ENCODE measurements at places on chromosomes 1 and 21.
A peak's percentile ranks its signal among the peaks of the same experiment; 100 is the strongest.

DNA sequence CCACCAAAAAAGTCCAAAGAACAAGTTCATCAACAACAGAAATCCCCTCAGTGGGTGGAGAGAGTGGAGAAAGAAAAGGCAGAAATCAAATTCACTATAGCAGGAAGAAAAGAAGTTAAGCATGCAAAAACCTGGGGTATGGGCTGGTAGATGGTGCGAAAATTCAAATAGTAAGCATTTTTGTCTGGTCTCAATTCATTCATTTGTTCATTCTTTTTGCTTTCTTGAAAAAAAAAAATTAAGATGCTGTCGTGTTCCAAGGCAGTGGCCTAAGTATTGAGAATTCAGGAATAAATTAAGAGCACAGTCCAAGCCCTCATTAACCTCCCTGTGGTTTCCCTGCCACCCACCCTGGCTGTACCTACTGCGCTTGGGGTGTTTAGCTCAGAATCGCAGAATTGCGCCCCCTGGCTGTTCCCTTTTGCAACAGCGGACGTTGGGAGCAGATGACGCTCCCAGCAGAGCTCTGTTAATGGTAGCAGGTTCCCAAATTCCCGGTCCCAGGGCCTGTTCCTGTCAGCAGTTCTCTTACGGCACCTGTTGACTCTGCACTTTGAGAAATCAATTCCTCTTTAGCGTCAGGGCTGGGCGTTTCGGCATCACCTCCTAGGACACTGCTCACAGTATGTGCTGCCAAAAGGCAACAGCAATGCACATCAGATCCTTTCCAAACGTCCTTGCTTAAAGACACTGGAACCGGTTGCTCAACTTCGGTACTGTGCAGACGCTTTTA, 34.0 kb upstream of the SSX2IP start:
- DNase-seq, result peak; percentile 43

DNA sequence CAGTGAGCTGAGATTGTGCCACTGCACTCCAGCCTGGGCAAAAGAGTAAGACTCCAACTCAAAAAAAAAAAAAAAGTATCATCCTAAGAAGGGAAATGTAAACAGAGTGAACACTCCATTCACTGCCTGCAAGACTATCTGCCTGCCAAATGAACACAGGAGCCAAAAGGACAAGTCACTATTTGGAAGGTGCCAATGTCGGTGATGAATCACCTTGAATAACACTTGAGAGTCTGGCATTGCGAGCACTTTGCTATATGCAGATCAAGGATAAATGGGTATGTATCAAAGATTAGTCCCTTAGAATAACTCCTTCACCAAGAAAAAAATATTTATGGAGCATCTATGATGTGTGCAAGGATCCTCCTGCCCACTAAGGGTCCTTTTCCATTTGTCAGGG, 6.6 kb downstream of the UBR4 start:
- DNase-seq, result no peak

DNA sequence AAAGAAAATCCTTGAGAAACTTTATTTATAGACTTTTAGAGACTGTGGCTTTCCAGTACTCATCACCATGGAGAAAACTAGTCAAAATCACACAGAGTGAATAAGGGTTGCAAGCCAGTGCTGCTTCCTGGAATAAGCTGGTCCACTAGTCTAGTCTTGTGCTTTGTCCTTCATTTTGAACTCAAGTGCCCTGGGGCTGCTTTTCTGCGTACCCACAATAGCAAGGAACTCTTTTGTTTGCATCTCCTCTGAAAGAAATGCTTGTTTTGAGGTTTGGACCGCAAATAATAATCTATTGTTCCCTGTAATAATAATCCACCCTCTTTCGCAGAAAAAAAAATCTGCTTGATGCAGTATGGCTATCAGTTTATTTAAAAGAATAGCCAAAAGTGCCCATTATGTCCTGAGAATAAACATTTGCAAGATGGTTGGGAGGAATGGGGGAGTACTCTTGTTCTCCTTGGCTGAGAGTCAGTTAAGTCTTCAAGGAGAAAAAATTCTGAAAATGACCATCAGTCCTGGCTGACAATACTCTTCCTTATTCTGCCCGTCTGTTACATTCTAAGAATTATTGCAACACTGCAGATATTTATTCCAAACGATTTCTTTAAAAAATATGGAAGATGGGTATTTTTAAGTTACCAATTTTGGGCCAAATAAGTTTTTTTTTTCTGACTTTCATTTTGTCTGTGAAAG, 41.9 kb downstream of the MPZL1 start:
- no peak for DNase-seq

GRCh38 chr21:43611598-43612369, 47.5 kb downstream of the HSF2BP start:
- peak; percentile 66 for DNase-seq

GRCh38 chr1:59526240-59526639, 229.3 kb downstream of the FGGY start:
- DNase-seq, result no peak

DNA sequence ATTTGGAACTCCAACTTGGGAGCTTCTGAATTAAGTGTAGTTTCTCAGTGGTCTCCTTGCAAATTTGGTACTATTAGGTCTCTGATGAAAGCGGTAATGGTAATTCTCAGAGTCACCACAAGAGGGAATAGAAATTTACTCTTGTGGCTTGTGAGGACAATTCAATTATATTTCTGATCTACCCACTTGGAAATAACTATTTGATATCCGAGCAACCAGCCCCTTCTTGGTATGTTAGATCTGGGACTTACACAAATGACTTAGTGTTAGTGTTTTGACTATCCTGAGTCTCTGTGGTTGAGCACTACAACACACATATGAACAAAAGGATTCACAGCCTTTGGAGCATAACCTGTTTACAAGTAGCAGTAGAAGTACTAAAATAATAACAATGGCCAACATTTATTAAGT, 68.1 kb downstream of the RPS6KA1 start:
- peak; percentile 65 for DNase-seq

- no peak for DNase-seq
Observed at GRCh38 chr1:235504122-235504493, at the start of gene B3GALNT2. B3GALNT2 (minus strand) TSS chr1:235504452; CDS start chr1:235504252, 200 bp downstream.

GRCh38 chr1:67201891-67202290, 35.6 kb downstream of the IL23R start:
- no peak for DNase-seq

- no peak for DNase-seq
Observed at GRCh38 chr1:103087256-103087655, 21.1 kb downstream of the COL11A1 start.

GRCh38 chr1:43799656-43800635, 92.6 kb downstream of the ST3GAL3 start:
- no peak for DNase-seq

All from suppressor macrophage (primary cell).